ENCODE measurements at places on chromosomes 6 and 20.

GRCh38 chr6:68779366-68779765 lies 144.3 kb downstream of the ADGRB3 start:
- no peak for DNase-seq

GRCh38 chr20:50652702-50653294 lies 38.5 kb downstream of the RIPOR3 start:
- no peak for DNase-seq

- DNase-seq = no peak
Observed at GRCh38 chr6:134593442-134593841, 275.5 kb upstream of the SGK1 start.

DNA sequence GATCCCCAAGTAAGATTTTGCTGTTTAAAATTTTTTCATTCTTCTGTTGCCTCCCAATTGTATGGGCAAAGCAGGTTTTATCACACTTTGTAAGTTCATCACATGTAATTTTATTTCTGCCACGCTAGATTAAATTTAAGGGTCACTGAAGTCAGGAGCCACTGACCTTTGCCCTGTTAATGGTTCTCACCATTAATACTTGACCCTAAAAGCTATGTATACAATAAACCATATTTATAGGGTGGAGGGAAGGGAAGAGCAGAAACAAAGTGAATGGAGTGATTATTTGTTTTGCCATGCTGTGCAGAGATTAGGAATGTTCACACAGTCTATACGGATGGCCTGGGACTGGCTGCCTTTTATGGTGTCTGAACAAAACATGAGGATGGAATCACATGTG lies 186.7 kb downstream of the BMP2 start:
- no peak for DNase-seq

GRCh38 chr20:59817846-59818615 lies 115.4 kb downstream of the SYCP2 start:
- no peak for DNase-seq

DNA sequence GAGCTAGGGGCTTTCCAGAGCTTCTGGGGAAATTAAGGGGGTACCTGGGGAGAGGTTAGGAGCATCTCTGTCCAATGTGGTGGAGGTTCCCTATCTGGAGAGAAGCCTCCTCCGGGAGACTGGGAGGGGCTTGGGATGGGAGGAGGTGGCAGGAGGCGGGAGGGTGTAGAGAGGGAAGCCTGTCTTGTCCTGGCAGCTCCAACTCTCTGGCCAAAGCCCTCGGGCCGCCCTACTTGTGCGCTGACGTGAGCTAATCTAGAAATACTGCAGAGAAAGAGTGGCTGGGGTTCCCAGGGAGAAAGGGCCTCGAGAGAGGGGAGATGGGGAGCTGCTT lies 1.6 kb upstream of the SLC32A1 start:
- no peak for DNase-seq

DNA sequence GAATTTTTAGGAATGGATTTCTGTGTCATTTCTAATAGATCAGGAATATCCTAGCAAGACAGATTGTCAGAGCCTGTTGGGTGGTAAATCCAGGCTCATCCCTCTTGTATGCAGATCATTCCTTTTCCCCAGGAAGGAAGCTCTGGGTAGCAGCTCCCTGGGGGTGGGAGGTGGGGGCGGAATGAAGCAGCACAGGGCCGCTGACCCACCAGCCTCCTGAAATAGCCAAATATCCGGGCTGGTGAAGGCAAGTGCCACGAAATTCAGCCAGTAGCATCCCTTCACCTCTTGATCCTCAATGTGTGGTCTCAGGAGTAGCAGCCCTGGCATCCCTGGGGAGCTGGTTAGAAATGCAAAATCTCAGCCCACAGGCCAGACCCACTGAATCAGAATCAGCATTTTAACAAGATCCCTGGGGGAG lies 256.9 kb downstream of the LRFN2 start:
- DNase-seq = no peak

DNA sequence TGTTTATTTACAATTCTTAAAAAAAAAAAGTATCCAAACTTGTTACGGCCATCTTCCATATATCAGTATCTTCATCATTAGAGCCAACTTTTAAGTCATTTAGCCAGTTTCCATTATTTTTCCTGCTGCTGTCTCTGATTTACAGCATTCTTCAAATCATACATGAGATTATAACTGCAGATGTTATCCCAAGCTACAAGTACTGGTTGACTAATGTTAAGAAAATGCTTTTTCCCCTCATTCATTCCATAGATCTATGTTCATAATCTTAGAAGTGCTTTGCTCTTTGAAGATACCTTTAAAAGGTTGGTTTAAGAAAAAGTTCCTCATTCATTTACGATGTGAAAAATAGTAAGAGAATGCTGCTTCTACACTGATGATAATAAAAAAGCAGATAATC lies 158.7 kb downstream of the RNGTT start:
- DNase-seq = no peak

DNA sequence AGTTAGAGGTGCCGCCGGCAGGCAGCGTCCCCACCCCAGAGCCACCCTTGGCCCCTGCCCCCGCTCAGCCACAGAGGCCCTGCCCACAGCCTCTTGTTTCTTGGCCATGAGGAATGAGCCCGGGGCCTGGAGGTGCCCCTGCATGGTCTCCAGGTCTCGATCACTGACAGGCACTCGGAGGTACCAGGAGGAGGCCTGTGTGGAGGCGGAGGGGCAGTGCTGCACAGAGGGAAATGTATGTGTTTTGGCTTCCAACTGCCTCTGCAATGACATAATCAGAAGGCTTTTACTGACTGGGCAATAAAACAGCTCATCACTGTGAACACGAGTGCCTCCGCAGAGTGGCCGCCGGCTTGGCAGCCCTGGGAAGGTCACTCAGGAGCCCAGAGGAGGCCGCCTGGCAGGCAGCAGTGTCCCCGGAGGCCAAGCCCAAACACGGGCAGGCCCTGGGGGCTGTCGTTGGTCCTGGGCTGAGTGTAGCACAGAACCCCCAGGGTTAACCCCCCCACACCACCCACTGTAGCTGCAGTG lies 61.1 kb upstream of the GATA5 start:
- DNase-seq = no peak

Data from ACHN (cell line).